ENCODE measurements at places on chromosomes 5 and 9. TPM values are rescaled to one million over a fixed set of nuclear protein-coding genes. Genes with fewer than 3 reads are reported as not detected.

The STPG3 gene
- polyA plus RNA-seq: not detected

The MCIDAS gene
- not detected for polyA plus RNA-seq

The TOR1B gene
- polyA plus RNA-seq: 52.2 TPM

The IQGAP2 gene
- polyA plus RNA-seq: 4.0 TPM

The ANGPTL2 gene
- polyA plus RNA-seq: 0.10 TPM

The CDKN2B-AS1 gene
- not detected for polyA plus RNA-seq

The SPATA31A3 gene
- polyA plus RNA-seq: not detected

The WHRN gene
- polyA plus RNA-seq: 2.5 TPM

The MAN2A1 gene
- polyA plus RNA-seq: 4.4 TPM

The PCDHA8 gene
- polyA plus RNA-seq: 1.4 TPM

The CKMT2 gene
- polyA plus RNA-seq: not detected

The EIF4E1B gene
- polyA plus RNA-seq: 0.82 TPM

The CARD6 gene
- polyA plus RNA-seq: 0.06 TPM

The PLPP7 gene
- 0.87 TPM for polyA plus RNA-seq

The SOX30 gene
- polyA plus RNA-seq: not detected

The PCDHA4 gene
- polyA plus RNA-seq: 43.6 TPM

The NR2F1-AS1 gene
- 0.24 TPM for polyA plus RNA-seq

The ANXA2R gene
- polyA plus RNA-seq: not detected

The CBY3 gene
- not detected for polyA plus RNA-seq

The TMEM250 gene
- polyA plus RNA-seq: 20.6 TPM

The WNT8A gene
- polyA plus RNA-seq: 0.26 TPM

The SOHLH1 gene
- not detected for polyA plus RNA-seq

The RNF183 gene
- not detected for polyA plus RNA-seq

The CCL27 gene
- 2.9 TPM for polyA plus RNA-seq

The ADAMTSL1 gene
- 1.1 TPM for polyA plus RNA-seq

The LIX1 gene
- 1.1 TPM for polyA plus RNA-seq

The AK8 gene
- 1.2 TPM for polyA plus RNA-seq

The MPDZ gene
- 13.1 TPM for polyA plus RNA-seq

Measured in neural cell (in vitro differentiated cells).